Naive B cell (primary cell): ENCODE measurements at places on chromosomes 2 and 18.

DNA sequence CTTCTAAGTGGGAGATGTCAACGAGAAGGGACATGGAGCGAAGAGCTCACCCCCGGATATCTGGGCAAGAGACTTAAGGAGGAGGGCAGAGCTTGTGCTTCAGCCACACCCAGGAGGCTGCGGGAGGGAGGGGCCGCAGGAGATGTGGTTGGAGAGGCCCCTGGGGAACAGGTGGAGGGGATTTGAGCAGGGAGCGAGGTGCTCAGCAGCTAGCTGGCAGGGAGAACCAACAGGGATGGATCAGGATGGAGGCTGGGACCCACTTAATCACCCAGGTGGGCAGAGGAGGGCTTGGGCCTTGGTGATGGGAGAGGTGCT is 78.3 kb downstream of the MBP start:
- H3K4me1 ChIP-seq, result peaks cover 51% of the 10 kb centered on the region
- peak overlapping the region; percentile 98 for H3K27ac ChIP-seq
- no peaks in the 10 kb centered on the region for H3K27me3 ChIP-seq
- peak overlapping the region; percentile 87 for H3K4me3 ChIP-seq

DNA sequence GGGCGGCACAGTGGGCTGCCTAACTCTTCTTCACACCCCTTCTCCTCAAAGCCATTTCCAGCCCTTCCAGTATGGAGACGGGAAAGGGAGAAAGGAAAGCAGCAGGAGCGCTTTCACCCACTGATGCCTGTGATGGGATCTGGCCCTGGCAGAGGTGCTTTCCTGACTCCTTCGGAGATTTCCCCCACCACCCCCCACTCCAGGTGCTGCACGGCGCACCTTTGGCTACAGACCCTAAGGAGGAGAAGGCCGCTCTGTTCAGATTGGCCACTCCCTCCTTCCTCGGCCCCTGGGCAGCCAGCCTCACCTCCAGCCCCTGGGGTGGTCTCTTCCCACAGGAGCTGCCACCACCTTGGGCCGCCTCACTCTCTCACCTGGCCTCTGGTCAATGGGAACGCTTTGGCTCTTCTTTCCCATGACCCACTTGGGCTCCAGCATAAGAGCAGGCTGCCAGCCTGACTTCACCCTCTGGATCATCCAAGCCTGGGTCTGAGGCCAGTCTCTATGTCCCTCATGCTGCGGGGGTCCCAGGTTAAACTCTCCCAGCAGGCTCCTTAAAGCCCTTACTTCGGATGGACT is 18.4 kb upstream of the MAL start:
- H3K36me3 ChIP-seq, result no peaks in the 10 kb centered on the region
- no peak overlapping the region for H3K4me3 ChIP-seq
- no peaks in the 10 kb centered on the region for H3K27me3 ChIP-seq
- no peaks in the 10 kb centered on the region for H3K4me1 ChIP-seq

GRCh38 chr2:38106405-38107094 is 30.6 kb upstream of the CYP1B1 start:
- no peaks in the 10 kb centered on the region for H3K36me3 ChIP-seq
- H3K4me1 ChIP-seq, result no peaks in the 10 kb centered on the region
- peaks cover 69% of the 10 kb centered on the region for H3K27me3 ChIP-seq
- DNase-seq, result no peak

GRCh38 chr2:183493040-183493439 is 368.8 kb downstream of the NUP35 start:
- H3K4me3 ChIP-seq, result no peak overlapping the region
- H3K4me1 ChIP-seq, result peaks cover 7% of the 10 kb centered on the region
- H3K27ac ChIP-seq, result no peak overlapping the region
- DNase-seq, result no peak
- H3K27me3 ChIP-seq, result no peaks in the 10 kb centered on the region

- no peak overlapping the region for H3K27ac ChIP-seq
- no peak for DNase-seq
- no peaks in the 10 kb centered on the region for H3K27me3 ChIP-seq
- H3K36me3 ChIP-seq, result no peaks in the 10 kb centered on the region
- H3K4me3 ChIP-seq, result no peak overlapping the region
These were observed 53.1 kb upstream of the PPP1CB start for GRCh38 chr2:28698545-28698944.

DNA sequence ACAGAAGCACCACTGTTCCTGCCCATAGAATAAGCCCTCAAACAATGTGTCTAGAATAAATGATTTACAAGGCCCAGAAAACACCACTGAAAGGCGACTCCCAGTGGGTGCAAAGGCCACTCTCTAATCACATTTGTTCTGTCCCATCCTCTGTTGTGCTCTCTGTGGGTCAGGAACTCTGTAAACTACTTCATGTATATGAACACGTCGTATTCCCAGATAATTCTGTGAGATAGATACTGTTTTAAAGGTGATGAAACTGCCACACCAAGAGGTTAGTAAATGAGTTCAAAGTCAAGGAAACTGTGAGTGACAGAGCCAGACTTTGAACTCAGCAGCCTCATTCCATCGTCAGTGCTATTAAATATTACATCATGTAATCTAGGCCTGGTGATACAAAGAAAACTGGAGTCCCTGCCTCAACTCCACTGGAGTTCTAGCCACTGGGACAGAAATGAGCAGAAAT is 269.7 kb upstream of the DCC start:
- H3K27me3 ChIP-seq, result no peaks in the 10 kb centered on the region
- DNase-seq, result no peak
- H3K36me3 ChIP-seq, result no peaks in the 10 kb centered on the region

GRCh38 chr2:112644933-112645309 is 818 bp upstream of the SLC20A1 start:
- no peak for DNase-seq
- peak overlapping the region; percentile 91 for H3K27ac ChIP-seq

DNA sequence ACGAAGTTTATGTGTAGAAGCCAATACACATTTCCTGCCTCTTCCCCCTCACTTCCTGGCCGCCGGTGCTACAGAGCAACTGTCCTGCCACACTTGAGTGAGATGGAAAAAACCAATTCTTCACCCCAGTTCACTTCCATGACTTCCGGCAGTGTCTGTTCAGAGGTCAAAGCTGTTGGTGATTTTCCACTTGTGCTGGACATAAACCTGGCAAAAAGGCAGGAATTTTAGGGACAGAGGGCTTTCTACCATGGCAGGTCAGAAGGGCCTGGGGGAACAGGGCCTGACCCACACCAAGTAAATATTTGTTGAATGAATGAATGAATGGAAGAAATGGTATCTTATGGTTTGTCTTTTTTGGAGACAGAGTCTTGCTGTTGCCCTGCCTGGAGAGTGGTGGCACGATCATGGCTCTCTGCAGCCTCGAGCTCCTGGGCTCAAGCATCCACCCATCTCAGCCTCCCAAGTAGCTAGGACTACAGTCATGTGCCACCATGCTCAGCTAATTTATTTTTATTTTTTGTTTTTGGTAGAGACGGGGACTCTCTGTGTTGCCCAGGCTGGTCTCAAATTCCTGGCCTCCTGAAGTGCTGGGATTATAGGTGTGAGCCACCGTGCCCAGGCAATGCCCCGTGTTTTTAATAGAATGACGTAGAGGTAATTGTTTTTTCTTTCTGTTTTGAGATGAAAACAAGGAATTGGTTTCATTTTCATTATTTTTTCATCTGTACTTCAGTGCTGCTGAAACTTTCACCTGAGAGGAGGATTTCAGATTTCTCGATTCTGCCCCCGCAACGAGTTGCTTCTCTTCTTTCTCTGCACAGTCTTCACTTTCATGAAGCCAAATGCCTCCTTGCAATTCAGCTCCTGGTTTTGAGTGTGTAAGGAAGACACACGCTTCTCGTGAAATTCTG is 48.0 kb upstream of the LPIN2 start:
- H3K4me1 ChIP-seq, result peaks cover 38% of the 10 kb centered on the region
- peak overlapping the region; percentile 94 for H3K27ac ChIP-seq
- H3K36me3 ChIP-seq, result no peaks in the 10 kb centered on the region
- no peaks in the 10 kb centered on the region for H3K27me3 ChIP-seq

- H3K4me1 ChIP-seq, result peaks cover 61% of the 10 kb centered on the region
- peak overlapping the region; percentile 99 for H3K27ac ChIP-seq
- DNase-seq, result peak; percentile 21
These were observed 73.1 kb upstream of the RMDN2 start for GRCh38 chr2:37851828-37852584.

GRCh38 chr2:177195194-177195593 is 17.4 kb upstream of the HNRNPA3 start:
- no peaks in the 10 kb centered on the region for H3K4me1 ChIP-seq
- no peak overlapping the region for H3K27ac ChIP-seq
- H3K36me3 ChIP-seq, result no peaks in the 10 kb centered on the region
- DNase-seq, result no peak
- H3K4me3 ChIP-seq, result no peak overlapping the region

DNA sequence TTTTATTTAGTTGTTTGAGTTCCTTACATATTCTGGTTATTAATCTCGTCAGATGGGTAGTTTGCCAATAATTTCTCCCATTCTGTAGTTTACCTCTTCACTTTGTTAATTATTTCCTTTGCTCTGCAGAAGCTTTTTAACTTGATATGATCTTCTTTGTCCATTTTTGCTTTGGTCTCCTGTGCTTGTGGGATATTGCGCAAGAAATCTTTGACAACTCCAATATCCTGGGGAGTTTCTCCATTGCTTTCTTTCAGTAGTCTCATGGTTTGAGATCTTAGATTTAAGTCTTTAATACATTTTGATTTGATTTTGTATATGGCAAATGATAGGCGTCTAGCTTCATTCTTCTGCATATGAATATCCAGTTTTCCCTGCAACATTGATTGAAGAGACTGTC is 389.2 kb downstream of the LRP1B start:
- H3K27me3 ChIP-seq, result no peaks in the 10 kb centered on the region
- no peaks in the 10 kb centered on the region for H3K36me3 ChIP-seq
- DNase-seq, result no peak
